ENCODE measurements at places on chromosomes 1 and 21.

GRCh38 chr1:167789501-167789900 lies 67.7 kb downstream of the MPZL1 start:
- no peak for DNase-seq

GRCh38 chr1:15568387-15569073 lies 16.3 kb downstream of the AGMAT start:
- DNase-seq: no peak

DNA sequence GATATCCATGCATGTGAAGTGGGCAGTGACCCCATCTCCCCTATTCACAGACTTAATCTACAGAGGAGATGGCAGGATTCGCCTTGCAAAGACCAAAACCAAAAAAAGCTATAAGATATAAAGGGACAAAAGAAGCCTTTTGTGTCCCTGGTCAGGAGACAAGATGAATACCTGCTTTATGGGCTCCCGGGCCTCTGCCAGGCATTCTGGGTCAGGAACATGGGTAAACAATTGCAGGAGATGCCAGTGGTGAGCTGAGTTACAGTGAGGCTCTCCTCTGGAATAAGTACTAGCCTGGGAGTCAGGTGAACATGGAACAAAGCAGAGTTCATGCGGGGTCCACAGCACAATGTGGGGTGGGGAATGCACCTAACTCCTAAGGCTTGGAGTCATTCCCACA lies 4.7 kb downstream of the SLC9A1 start:
- no peak for DNase-seq

DNA sequence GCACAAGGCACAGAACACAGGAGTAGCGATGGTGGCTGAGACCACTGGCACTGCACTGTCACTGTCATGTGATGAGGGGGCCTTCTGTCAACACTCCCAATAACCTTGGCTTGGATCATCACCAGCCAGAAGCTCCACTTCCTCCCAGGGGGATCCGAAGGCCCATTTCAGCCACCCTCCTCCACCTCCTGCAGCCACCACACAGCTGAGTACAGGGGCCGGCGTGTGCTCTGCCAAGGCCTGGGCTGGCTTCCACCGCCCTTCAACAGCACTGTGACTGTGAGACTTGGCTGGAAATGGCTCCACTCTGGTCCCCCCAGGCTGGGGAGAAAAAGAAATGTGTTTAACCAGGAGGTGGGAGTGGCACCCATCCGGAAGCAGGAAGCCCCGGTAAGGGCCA lies 9.9 kb upstream of the NADK start:
- no peak for DNase-seq

- DNase-seq: no peak
These were observed 46.4 kb upstream of the ADGRL4 start for GRCh38 chr1:79052829-79053449.

GRCh38 chr1:31669786-31670592 lies 25.3 kb upstream of the PEF1 start:
- DNase-seq: no peak

DNA sequence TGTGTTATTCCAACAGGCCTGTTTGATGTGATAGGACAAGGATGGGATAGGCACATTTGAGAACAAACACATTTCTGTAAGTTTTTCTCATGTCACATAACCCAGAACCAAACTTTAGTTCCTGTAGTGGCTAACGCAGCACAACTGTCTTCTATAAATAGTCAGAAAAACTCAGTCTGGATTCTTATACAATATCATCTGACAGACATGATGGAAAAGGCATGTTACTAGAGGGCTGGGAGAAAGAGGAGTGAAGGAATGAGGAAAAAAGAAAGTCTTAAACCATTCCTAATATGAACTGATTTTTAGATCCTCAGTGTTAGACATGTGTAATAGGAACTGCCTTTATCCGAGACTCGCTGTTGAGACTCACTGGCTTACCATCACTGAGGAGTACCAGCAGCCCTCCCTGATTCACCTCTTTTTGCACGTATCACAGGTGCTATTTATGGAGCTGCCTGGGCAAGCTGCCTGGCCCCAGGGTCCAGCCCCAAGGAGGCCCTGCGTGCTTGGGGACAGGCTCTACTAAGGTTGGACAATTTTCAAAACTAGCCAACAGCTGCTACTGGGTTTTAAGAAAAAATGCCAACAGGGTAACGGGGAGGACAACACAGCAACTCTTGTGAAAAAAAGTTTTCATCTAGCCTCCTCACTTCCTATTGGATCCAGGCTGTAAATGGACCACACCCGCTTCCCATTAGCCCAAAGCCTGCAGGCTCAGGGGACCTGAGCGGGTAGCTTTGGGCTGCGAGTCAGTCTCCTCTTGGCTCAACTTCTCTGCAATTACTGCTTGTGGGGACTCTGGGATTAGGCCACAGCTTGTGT lies 30.7 kb upstream of the SERBP1 start:
- no peak for DNase-seq

- no peak for DNase-seq
These were observed 27.0 kb upstream of the BTG2 start for GRCh38 chr1:203278082-203278884.

DNA sequence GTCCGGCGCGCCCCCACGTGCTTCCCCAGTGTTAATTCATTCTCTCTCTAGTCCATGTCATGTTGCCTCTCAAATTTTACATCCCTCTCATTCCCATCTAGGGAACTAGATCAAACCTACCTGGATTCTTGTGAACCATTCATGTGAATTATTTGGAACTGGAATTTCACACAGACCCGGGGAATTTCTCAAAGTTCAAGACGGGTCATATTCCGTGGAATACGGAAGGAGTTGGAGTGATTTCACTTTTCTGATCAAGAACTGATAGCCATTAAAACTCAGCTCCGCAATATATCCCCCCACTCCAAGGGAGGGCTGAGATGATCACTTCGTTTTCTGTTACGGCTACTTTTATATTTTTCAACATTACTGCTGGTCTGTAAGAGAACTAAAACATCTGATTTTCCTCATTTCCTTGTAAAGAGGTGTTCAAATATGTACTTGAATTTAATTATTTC lies 1.0 kb upstream of the ENO1 start:
- DNase-seq: no peak

- DNase-seq: no peak
These were observed 11.3 kb downstream of the GRIK1 start for GRCh38 chr21:29928537-29928936.

- DNase-seq: no peak
These were observed 7.9 kb downstream of the ACOT7 start for GRCh38 chr1:6385488-6386191.

GRCh38 chr1:99279525-99279924 lies 15.2 kb downstream of the PLPPR4 start:
- DNase-seq: no peak

DNA sequence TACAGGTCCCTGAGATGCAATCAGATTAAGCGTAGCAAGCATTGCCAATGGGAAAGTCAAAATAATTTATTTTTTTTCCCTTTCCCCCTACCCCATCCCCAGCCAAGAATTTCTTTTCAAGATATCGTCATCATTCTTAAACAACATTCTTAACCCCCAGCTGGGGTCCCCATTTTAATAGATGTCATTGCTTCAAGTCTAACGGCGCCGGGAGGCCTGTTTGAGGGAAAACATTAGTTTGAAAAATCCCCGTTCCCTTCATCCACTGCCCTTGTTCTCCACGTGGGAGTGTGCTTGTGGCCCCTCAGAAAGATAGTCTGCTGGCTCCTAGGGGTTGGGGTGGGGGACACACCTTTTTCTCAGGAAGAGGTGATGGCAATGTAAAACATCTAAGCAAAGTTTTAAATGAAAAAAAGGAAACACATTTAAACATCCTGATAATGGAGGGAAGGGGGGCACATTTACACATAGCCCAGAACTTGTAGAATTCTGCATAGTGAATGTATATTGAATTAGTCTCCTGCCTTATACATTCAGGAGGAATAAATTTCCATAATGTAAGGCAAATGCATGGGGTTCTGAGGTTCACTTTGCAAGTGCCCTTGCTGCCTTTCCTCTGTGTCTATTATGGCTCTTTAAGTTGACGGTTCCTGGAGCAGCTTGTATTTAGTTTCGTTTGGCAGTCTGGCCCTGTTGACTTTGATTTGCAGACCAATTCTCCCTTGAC lies 6.8 kb downstream of the TRNP1 start:
- DNase-seq: no peak

DNA sequence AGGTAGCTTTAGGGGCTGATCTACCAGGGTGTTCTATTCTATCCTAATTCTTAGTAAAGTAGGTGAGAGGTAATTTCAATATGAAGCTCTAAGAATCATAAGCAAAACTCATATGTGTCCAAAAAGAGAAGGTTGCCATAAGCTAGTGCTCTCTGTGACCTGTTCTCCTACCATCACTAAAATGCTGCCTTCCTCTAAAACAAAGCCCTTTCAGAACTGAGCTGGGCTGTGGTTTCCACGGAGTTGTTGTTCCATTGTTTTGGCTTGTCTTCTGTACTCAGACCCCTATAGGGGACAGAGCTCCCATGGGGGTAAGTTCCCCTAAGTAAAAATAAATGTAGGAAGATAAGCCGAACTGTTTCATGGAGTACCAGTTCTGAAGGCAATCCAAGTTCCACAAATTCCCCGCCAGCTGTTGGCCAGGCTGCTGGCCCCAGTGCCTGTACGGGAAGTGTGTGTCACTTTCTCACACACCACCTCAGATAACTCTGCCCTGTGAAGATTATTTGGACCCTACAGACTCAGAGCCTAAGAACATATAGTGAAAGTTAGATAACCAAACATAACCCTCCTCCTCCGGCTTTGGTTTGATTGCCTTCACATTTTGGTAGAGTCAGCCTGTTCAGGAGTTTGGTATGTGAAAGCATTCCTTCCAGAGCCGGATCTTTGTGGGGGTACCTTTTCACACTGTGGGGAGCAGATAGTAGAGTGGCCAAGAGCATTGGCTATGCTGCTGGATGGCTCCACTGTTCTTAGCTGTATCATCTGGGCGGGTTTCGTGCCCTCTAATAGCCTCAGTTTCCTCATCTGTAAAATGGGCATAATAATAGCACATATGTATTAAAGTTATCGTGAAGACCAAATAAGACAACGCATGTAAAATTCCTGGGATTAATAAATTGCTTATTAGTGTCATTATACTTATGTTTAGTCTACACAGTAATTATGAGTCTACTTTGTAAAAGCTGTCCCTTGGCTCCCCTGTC lies 10.8 kb downstream of the DPT start:
- no peak for DNase-seq

DNA sequence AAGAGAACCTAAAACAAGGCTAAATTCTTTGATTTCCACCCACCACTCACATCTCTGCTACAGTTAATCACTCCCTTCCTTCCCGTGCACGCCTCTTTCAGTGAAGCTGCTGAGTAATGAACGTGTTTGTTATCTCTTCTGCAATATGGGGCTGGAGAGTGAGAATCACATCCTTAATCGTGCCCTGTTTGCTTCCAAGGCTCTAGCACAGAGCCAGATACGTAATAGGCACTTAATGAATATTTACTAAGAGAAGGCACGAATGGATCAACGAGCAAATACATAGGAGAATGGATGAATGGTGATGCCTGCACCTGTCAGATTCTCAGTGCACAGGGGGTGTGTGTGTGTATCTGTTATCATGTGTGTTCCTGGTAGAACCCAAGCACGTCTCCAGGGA lies 22.1 kb upstream of the FAM43B start:
- no peak for DNase-seq

GRCh38 chr1:59355361-59355760 lies 58.5 kb downstream of the FGGY start:
- DNase-seq: no peak

GRCh38 chr1:17163371-17163770 lies 41.6 kb upstream of the PADI1 start:
- no peak for DNase-seq

GRCh38 chr1:36706416-36706815 lies 223.7 kb upstream of the CSF3R start:
- DNase-seq: no peak

GRCh38 chr1:238672262-238672661 lies 714.1 kb upstream of the CHRM3 start:
- no peak for DNase-seq

- no peak for DNase-seq
These were observed 70.8 kb upstream of the PRKACB start for GRCh38 chr1:84073266-84073665.

- no peak for DNase-seq
These were observed 283.2 kb upstream of the LYPLAL1 start for GRCh38 chr1:218890451-218890850.
